WTC11 (cell line): ENCODE measurements at places on chromosomes 1 and 21. TPM values are rescaled to one million over a fixed set of nuclear protein-coding genes. Genes with fewer than 3 reads are reported as not detected.

KRTAP12-2 gene
- total RNA-seq, result 0.25 TPM in 1 of 3 replicates, not detected in the others

YBX1 gene
- 1,098 to 1,172 TPM (median 1,151 TPM) in 3 replicates for total RNA-seq

DNA sequence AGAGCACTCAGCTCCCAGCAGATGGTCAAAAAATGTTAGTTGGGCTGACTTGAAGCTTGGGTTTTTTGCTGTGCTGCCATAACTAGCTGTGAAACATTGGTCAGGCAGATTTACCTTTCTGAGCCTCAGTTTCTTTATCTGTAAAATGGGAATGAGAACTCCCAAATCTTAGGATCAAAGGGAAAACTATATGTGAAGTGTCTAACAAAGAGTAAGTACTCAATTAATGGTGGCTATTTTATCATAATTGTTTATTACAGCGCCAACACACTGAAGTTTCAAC is 164.2 kb upstream of the POU3F1 start:
- H3K36me3 ChIP-seq, result no peaks in the 10 kb centered on the region
- H3K27ac ChIP-seq, result no peak overlapping the region
- no peak for DNase-seq
- H3K4me1 ChIP-seq, result peaks cover 10% of the 10 kb centered on the region

GRCh38 chr1:176174108-176174507 is 33.0 kb downstream of the COP1 start:
- H3K36me3 ChIP-seq, result peaks cover 35% of the 10 kb centered on the region
- no peak overlapping the region for H3K4me3 ChIP-seq
- H3K27me3 ChIP-seq, result no peaks in the 10 kb centered on the region
- H3K27ac ChIP-seq, result no peak overlapping the region
- H3K4me1 ChIP-seq, result peaks cover 3% of the 10 kb centered on the region; the same call in 1 of the 2 replicates
- no peak for DNase-seq
